ENCODE measurements at places on chromosomes 5 and 9. TPM values are rescaled to one million over a fixed set of nuclear protein-coding genes. Genes with fewer than 3 reads are reported as not detected.

Gene GFI1B
- not detected for total RNA-seq

Gene TAF11L10
- total RNA-seq, result not detected

Gene ELOVL7
- 0.49 TPM for total RNA-seq

Gene OSMR
- 103 TPM for total RNA-seq

Gene DIPK1B
- 0.12 TPM for total RNA-seq

Gene CD274
- total RNA-seq, result 2.9 TPM

Gene FSTL4
- not detected for total RNA-seq

Gene KIF20A
- 16.3 TPM for total RNA-seq

Gene TLR4
- 3.2 TPM for total RNA-seq

Gene GLRA1
- not detected for total RNA-seq

Gene RAI14
- total RNA-seq, result 80.9 TPM

Gene NFIB
- 13.7 TPM for total RNA-seq

Gene SERF1B
- total RNA-seq, result 12.4 TPM

Gene PIP5K1B
- total RNA-seq, result not detected

Gene FCHO2
- total RNA-seq, result 29.9 TPM

Gene OBP2B
- total RNA-seq, result not detected

Gene ARL14EPL
- total RNA-seq, result 0.32 TPM

Gene ECM2
- total RNA-seq, result 38.5 TPM

Gene SPATA31D4
- not detected for total RNA-seq

Gene PANK3
- 53.6 TPM for total RNA-seq

Gene NUTM2G
- not detected for total RNA-seq

Gene PFN3
- total RNA-seq, result not detected

Gene COL5A1
- total RNA-seq, result 339 TPM

Gene AMBP
- total RNA-seq, result 0.12 TPM

Gene SLC22A4
- total RNA-seq, result 13.5 TPM

Gene SNCB
- not detected for total RNA-seq

Gene DRD1
- total RNA-seq, result 0.36 TPM

Gene CTXN3
- total RNA-seq, result not detected

Gene SELENOP
- total RNA-seq, result 145 TPM

Gene DENND4C
- total RNA-seq, result 61.7 TPM

Gene CMYA5
- total RNA-seq, result 2.4 TPM

Gene AQP7
- total RNA-seq, result not detected

Gene PCSK1
- 0.36 TPM for total RNA-seq

Gene C8G
- total RNA-seq, result 1.1 TPM

Gene PCDHB10
- total RNA-seq, result 0.81 TPM

Gene FAM221B
- not detected for total RNA-seq

Gene HRCT1
- total RNA-seq, result not detected

Gene SNX24
- total RNA-seq, result 25.6 TPM

Gene C5orf58
- not detected for total RNA-seq

Gene EDIL3
- 120 TPM for total RNA-seq

Gene PCDHGA4
- 8.9 TPM for total RNA-seq

Gene SPATA31A3
- total RNA-seq, result not detected

Gene SLC46A2
- not detected for total RNA-seq

Gene TAS2R1
- total RNA-seq, result not detected

Gene SCGB3A2
- not detected for total RNA-seq

Gene KLF9
- total RNA-seq, result 38.8 TPM

Gene CD74
- 13.3 TPM for total RNA-seq

Gene ENTPD8
- not detected for total RNA-seq

All from hair follicle dermal papilla cell (primary cell).